HFF-Myc (cell line): ENCODE measurements at places on chromosomes 13 and 19.

- DNase-seq, result no peak
Measured at GRCh38 chr13:39374741-39375189, 228.2 kb downstream of the LHFPL6 start.

DNA sequence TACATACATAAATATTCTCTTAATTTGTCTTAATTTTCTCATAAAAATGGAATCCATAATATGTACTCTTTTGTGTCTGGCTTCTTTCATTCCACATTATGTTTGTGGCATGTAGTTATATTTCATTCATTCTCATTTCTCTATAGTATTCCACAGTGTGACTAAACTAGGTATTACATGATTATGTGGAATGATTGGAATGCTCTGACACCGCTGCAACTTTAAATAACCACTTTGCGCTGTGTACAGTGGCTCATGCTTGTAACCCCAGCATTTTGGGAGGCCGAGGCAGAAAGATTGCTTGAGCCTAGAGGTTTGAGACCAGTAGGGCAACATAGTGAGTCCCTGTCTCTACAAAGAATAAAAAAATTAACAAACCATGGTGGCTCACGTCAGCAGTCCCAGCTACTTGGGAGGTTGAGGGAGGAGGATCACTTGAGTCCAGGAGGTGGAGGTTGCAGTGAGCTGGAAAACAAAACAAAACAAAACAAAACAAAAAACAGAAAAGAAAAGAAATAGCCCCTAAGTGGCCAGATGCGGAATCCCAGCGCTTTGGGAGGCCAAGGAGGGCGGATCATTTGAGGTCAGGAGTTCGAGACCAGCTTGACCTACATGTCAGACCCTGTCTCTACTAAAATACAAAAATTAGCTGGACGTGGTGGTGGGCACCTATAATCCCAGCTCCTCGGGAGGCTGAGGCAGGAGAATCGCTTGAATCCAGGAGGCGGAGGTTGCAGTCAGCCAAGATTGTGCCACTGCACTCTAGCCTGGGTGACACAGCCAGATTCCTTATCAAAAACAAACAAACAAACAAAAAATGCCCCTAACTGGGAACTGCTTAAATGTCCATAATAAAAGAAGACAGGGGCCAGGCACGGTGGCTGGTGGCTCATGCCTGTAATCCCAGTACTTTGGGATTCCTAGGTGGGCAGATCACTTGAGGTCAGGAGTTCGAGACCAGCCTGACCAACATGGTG lies 8.0 kb upstream of the SAE1 start:
- DNase-seq, result no peak

DNA sequence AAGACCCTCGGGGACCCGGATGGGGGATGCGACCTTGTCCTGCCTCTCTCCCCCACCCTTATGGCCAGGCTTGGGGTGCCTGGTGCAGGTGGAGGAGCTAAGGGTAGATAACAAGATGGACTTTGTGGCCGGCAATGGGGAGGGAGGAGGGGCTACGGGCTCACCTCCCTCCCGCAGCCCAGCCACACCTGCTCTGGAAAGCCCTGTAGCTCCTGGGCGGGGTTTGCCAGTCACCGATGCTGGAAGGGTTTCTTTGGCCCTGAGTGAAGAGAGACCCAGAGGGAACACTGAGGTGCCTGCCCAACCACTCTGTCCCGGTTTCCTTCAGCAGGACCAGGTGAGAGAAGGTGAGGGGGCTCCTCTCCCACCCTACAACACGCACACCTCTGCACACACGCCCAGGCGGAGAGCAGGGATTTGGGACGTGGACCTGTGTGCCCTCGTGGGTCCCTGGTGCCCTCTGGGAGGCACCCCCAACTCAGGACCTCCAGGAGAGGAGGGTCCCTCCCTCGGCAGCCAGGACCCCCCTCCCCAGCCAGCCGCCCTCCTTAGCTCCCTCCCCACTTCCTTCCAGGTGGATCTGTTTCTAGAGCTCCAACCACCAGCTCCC lies at the start of gene FUT2:
Gene FUT2 (plus strand): TSS at position 229 of the 610 bp plus-strand sequence. CDS start 6,986 bp downstream, outside the sequence.
- DNase-seq, result no peak

DNA sequence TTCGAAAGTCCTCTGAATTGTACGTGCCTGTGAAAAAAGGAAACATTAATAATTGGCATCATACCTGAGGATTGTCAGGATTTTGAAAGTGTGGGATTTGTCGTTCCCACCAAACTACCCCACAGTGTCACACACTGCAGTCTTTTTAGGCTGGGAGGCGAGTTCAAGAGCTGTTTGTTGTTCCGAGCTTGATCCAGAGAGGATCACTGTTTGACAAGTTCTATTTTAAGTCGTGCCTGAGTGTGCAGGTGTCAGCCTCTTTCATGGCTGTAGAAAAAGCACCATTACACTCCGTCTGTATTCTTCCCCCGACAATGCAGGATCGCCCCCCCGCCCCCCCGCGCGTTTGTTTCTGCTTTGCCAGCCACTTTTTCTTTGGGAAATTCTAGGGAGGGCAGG lies 635 bp upstream of the NBEA start:
- DNase-seq, result no peak

DNA sequence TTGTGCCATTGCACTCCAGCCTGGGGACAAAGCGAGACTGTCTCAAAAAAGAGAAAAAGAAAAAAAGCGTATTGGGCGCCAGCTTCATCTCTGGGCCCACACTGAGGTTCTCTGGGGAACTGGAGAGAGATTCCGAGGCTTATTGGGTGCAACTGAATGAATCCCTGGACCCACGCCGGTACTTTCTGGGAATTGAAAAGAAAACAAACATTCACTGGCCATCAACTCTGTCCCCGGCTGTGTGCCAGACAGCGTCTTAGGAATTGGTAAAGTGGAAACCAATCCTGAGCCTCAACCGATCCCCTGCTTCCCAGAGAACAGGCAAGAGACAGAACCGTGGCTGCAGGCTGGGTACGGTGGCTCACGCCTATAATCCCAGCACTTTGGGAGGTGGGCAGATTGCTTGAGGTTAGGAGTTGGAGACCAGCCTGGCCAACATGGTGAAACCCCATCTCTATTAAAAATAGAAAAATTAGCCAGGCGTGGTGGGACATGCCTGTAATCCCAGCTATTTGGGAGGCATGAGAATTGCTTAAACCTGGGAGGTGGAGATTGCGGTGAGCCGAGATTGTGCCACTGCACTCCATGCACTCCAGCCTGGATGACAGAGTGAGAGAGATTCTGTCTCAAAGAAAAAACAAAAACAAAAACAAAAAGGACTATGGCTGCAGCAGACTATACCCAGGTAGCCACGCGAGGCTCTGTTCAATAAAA lies 8.6 kb downstream of the ANO8 start:
- no peak for DNase-seq

GRCh38 chr19:49065905-49066512 lies 1.4 kb upstream of the NTF4 start:
- no peak for DNase-seq
